ENCODE measurements at places on chromosomes 12 and 14.

GRCh38 chr14:93430315-93431035, at the start of gene UNC79:
TSS of gene UNC79 (plus strand) at chr14:93430939. CDS start at chr14:93431030, 91 bp downstream.
- DNase-seq, result no peak

- no peak for DNase-seq
These were observed 90.8 kb downstream of the SLCO1B1 start for GRCh38 chr12:21221778-21222177.

DNA sequence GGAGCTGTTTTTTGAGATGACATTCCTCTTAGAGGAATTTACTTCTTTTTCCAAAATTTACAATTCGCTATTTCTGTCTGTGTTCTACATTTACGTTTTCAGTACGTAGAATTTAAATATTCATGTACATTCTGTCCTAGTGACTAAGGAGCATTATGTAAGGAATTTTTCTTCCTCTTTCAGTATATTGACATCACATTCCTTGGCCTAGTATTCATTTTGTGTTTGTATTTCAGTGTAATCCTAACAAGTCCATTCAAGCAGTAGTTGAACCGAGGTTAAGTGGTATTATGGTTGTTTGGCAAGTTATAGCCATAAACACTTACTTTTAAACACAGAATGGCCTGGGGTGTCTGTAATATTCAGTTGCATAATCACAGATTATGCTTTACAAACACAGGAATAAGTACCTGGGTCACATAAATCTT, 465.2 kb downstream of the PCNX1 start:
- no peak for DNase-seq

DNA sequence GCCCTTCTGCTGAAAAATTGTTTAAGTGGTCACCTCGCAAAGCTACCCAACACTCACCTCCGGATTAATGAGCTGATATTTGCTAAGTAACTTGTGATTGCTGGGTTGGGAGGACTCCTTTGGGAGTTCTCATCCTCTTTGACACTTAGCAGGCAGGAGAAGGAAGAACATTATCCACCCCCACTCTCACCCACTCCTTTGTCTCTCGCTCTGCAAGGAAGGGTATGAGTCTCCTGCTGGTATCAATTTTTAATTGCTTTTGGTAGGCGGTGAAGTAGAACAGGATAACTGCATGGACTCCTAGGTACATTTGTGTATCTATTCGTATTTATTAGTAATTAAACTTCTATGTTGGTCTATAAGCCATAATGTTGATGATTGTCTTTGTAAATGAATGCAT, 6.9 kb upstream of the ABHD12B start:
- DNase-seq, result no peak

DNA sequence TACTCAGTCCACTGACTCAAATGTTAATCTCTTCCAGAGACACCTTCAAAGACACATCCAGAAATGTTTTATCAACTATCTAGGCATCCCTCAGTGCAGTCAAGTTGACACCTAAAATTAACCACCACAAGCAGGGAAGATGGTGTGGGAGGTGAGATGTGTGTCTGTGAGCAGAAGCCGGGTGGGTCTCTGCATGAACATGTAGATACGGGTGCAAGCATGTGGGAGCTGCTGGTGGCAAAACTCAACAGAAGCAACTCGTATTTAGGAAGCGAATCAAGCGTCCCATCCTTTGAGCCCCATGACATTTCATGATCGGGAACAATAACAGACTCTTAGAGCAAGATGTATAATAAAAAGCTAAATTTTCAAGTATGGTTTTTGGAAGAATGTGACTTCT, 110.0 kb upstream of the C14orf180 start:
- no peak for DNase-seq

DNA sequence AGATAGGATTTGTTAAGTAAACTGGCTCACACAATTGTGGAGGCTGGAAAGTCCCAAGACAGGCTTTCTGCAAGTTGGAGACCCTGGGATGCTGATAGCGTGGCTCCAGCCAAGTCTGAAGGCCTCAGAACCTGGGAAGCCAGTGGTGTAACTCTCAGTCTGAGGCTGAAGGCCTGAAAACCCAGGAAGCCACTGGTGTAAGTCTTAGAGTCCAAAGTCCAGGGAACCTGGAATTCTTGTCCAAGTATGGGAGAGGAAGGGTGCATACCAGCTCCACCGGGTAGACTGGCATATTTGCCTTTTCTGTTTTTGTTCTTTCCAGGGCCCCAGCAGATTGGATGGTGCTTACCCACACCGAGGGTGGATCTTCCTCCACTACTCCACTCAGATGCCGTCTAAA, 18.1 kb downstream of the GMFB start:
- peak; percentile 55 for DNase-seq

DNA sequence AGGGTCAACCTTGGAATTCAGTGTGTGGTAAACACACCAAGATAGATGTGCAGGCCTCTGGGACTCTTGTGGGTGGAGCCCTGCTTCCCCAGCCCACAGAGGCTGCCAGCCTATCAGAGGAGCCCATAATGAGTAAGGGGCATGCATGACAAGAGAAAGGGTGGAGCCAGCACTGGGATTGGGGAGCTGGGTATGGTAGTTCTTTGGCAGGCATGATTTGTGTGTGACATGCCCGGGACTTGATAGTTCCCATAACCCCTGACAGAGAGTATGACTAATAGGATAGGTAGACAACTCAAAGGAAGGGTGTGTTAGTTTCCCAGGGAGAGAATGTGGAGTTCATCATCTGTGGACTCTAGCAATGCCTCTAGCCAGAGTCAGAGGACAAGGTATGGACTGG, 143.0 kb downstream of the EMP1 start:
- no peak for DNase-seq

DNA sequence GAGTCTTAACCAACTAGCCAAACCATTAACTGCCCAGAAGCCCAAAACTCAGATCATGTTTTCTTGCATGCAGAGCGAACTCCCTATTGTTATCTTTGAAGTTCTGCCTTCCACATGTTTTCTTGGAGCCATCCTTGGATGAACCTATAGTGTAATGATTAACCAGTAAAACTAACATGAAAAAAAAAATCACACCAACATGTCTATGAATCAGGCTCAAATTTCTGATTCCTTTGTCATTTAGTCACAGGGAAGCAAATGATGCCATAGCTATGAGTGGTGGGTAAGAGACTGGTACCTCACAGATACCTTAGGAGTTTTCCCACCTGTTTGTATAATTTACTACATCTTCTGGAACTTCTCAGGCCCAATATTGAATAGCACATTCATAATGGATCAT, 70.7 kb downstream of the PTPRO start:
- no peak for DNase-seq

- peak; percentile 89 for DNase-seq
These were observed 45.9 kb upstream of the IFNG-AS1 start for GRCh38 chr12:67943141-67943892.

DNA sequence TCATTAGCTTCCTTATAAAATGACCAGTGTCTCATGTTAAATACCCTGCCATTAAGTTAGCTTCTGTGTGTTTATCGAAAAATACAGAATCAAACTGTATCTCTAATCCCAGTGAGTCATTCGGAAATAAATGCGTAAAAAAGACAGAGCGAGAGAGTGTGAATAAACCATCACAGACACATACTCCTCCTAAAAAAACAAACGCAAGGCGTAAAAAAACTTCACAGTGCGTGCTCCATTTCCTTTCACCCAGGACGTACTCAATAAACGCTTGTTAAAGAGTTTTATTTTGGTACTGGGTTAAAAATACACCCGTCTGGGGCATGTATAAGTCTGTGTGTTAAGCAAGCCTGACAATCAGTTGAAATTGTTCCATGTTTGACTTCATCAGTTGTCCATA, 58.8 kb upstream of the ISM2 start:
- DNase-seq, result no peak

- DNase-seq, result no peak
These were observed 5.9 kb upstream of the KRT3 start for GRCh38 chr12:52801773-52802172.

DNA sequence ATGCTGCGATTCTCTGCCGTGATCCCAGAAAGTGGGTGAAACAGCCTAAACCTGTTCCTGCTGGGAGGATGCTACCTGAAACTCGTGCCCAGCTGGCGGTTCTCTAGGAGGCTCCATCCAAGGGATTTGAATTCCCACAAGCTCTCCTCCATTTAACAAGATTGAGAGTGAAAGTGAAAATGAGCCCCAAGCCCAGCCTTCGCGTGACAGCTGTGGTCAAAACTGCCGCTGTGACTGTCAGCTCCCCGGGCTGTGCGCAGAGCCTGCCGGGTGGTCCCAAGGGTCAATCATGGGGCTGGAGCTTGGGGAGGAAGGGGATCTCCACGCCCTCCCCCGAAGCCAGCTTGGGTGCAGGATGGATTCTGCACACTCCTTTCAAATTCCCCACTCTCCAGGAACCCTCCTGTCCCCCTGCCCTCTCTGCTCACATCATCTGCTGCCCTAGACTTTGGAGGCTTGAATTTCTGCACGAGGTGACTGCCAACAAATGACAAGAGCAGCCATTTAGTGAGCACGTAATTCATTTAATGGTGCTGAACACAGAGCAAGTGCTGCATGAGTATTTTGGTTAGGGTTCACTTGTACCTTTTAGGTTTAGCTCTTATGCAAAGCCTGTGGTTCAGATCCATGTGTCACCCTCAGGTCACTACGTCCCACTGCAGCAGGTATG, 5.3 kb downstream of the ASB2 start:
- no peak for DNase-seq

DNA sequence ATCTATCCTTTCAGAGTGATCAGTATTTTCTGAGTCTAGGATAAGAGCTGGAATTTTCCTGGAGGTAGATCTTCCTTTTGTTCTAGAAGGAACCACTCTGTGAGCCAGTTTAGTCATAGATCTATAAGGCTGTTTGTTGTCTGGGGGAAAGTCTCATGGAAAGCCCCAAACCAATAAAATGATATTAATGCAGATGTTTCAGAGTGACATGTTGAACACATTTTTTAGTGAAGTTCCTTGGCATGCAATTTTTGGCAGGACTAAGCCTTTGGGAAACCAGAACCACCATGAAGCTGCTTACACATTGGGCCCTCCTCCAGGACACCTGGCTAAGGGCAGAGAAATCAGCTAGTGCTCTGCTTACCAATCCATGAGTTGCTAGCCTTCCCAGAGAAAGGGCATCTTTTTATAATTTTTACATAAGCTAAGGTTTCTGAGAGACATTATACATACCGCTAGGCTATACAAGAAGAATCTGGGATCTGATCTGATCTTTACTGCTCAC, 101.5 kb upstream of the PCED1B start:
- DNase-seq, result no peak

Measured in mucosa of gallbladder (tissue), 1 donor.